ENCODE measurements at places on chromosomes 12 and 14.

DNA sequence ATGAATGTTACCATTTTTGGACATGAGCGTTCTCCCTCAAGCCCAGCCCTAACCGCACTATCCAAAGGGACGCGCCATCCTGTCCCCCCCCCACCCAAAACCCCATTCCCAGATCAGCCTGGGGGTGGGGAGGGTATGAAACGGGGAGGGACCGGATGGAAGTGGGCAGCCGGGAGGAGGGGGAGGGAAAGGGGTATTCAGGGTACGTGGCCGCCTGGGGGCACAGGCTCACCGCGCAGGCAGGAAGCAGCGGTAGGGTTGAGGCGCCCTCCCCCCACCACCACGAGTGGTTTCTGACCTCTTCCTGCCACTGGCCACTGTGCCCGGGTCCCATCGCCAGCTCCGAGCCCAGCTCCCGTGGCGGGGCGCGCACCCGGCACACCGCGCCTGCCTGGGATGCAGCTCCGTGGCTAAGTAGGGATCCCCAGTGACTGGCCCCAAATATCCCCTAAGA is 1.4 kb downstream of the ACTN1 start:
- no peak for DNase-seq

DNA sequence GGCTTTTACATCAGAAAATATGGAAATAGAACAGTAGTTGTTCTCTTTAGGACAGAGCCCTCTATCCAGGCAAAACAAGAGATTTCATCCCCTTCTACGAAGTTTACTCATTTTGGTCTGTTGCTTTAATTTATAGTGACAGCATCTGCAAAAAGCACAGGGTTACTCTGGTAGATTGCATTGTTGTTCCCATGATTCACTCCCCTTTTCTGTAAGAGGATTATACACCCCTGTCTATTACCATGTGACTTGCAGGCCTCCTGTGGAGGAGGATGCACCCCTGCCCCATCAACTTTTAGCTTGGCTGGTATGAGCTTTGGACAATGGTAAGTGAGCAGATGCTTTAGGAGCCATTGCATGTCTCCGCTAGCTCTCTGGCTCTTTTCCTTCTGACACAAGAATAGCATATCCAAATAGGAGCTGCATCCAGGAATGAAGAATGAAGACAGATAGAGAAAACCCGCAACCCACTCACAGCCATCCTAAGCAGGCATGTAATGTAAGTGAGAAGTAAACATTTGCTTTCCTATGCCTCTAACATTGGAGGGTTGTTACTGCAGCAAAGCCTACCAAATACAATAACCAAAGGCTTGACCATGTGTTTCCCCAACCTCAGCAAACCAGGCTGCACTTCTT is 304.2 kb downstream of the AKAP6 start:
- no peak for DNase-seq

GRCh38 chr14:101963656-101964296 is 597 bp upstream of the DYNC1H1 start:
- DNase-seq, result no peak

DNA sequence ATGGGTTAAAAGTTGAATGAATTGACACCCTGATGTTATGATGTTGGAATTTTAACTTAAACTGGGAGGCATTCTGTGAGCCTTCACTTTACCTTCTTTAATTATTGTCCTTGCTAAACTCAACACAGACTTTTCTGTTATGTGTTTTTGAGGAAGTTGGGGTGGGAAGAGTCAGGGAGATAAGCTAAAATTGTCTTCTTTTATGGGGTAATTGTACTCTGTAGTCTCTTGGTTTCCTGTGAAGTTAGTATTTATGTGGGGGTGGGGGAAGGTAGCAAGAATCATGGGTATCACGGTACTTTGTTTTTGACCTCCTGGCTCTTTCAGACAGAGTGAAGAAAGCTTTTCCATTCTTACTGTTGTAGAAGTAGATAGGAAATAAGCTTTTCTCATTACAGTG is 32.9 kb downstream of the RAB21 start:
- DNase-seq, result no peak

DNA sequence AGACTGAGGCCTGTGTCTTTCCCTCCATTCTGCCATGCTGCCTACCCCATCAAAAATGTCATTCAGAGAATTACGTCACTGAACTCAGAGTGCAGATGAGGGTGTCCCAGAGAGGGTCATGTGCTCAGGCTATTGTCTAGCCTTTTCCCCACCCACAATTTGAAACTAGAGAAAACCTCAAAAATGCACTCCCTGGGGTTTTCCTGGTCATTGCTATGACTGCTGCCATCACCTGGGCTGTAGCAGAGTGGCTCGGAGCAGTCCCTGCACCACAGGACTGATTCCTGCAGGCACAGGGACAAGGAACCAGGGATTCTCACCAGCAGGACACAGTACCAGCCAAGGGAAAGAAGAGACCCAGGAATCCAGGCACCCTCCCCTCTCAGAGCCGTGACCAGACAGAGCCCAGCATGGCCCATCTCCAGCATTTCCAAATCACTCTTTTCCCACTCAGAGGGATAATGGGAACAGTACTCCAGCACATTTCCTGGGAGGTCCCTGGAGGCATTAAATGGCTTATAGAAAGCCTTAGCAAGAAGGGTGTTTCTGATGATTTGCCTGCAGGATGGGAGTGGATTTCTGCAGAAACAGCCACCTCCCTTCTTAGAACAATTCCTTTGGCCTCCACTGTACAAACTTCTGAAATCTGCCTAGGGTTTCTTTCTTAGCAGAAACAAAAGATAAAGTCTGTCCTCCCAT is 45.9 kb downstream of the VWF start:
- no peak for DNase-seq

- DNase-seq, result no peak
These were observed 11.1 kb downstream of the KRT75 start for GRCh38 chr12:52423035-52423434.

GRCh38 chr14:66009089-66009488 is 477.1 kb upstream of the CCDC196 start:
- DNase-seq, result no peak

GRCh38 chr12:69440016-69440415 is 30.2 kb upstream of the FRS2 start:
- DNase-seq, result no peak

GRCh38 chr14:91482263-91483013 is 27.7 kb downstream of the PPP4R3A start:
- no peak for DNase-seq

GRCh38 chr12:21941506-21942376 is 515 bp upstream of the ABCC9 start:
- DNase-seq, result no peak

DNA sequence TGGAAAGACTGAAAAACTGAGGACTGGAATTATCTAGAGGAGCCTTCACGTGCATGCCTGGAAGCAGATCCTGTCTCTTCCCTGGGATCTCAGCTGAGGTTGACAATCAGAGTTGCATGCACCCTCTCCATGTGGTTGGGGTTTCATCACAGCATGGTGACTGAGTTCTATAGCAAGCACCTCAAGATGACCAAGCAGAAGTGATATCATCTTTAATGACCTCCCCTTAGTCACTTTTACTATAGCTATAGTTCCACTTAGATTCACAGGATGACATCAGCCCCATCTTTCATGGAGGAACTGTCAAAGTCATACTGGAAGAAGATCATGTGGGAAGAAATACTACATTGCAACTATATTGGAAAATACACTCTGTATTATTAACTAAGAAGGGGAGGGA is 105.8 kb upstream of the ATXN7L3B start:
- DNase-seq, result no peak

DNA sequence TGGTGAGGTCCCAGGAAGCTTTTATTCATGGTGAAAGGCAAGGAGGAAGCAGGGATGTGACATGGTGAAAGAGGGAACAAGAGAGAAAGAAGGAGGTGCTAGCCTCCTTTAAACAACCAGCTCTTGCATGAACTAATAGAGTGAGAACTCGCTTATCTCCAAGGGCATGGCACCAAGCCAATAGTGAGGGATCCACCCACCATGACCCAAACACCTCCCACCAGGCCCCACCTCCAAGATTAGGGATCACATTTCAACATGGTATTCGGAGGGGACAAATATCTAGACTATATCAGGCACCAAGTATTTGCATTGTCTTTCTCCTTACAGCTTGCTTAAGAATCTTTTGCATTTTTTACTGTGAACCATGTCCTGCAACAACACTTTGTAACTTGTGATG is 91.9 kb upstream of the DHRS4 start:
- DNase-seq, result no peak
